Activated CD4-positive, alpha-beta T cell treated with anti-CD3 and anti-CD28 coated beads, Interleukin-2, Interleukin-6, amounts not matched to agents 100 ng/mL and 50 ng/mL, durations not matched to agents 16 hours and 8 hours (primary cell): ENCODE measurements at places on chromosomes 12 and 14.
A peak's percentile ranks its signal among the peaks of the same experiment; 100 is the strongest.

DNA sequence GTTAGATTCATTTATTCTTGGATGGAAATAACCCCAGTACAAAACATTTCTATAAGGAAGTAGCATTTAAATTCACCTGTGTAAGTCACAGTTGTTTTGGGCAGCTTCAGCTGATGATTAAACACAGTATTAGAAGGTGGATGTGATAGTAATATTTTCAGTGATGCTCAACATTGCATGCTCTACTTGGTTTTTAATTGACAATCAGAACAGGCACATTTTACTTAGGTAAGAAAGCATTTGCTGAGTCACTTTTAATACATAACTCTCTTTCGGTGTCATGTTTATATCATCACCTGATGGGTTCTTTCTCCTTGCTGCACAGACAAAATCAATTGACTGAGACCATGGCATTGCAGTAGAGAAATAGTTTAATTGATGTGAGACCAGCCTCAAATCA, 80.7 kb downstream of the CMAS start:
- no peak for DNase-seq

DNA sequence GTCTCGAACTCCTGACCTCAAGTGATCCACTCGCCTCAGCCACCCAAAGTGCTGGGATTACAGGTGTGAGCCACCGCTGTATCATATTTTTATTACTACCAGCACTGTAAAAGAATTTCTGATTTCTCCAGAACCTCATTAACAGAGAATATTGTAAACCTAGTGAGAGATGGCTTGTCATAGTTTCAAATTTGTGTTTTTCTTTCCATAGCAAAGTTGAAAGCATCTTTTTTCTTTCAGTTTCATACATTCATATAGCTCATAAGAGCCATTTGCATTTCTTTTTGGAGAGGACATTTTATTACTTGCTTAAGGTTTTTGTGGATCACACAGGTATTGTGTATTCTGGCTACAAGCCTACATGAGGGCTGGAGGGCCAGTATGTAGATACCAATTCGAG, 58.0 kb downstream of the MIS18BP1 start:
- DNase-seq, result no peak

DNA sequence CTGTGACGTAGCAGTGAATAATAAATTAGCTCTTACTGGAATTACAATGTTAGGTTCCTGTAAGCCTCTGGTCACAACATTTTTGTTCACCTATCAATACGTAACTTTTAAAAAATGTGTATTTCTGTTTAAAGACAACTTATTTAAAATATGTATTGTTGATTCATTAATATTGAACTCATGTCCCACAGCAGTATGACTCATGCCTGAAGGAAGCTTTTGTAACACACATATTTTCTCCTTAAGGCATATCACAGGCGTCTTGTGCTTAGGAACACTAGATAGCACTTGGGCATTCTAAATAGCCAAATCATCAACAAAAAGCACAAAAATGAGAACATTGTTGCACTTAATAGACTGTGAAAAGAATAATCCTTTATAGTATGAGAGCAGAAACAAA, 92.5 kb downstream of the GPHN start:
- no peak for DNase-seq

DNA sequence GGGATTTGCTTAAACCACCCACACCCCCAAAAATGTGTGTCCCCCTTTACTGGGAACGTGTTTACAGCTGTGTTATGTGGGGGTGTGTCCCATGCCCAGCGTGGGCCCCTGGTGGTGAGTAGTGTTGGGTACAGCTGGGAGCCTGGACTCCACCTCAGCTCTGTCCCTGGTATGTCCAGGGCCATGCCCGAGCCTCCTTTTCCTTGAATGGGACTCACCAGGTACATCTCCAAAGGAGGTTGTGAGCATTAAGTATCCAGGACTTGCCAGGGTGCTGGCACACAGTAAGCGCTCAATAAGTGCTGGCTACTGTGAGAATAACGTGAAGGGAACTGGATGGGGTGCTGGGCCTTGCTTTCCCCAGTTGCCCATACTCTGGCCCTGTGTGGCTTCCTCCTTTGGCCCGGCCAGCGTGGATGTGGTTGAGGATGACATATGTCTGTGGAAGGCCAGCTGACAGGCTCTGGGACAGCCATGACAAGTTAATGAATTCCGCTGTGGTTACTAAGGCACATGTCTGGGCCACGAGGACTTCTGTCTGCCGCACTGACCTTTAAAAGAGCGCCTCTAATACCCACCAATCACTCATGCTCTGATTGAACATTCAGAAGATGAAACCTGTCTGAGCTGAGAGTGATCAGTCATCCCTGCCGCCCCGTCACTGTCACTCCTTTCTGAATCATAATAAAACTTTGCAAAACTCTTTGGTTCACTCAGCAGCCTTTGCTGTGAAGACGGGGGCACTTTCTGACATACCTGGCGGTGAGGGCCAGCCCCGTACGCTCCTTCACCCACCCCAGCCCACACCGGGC, 74.7 kb downstream of the DIO3 start:
- peak; percentile 74 for DNase-seq

- no peak for DNase-seq
Observed at GRCh38 chr12:8609061-8609570, 3.5 kb downstream of the AICDA start.

GRCh38 chr12:19901841-19902240, 462.5 kb downstream of the AEBP2 start:
- DNase-seq, result no peak

DNA sequence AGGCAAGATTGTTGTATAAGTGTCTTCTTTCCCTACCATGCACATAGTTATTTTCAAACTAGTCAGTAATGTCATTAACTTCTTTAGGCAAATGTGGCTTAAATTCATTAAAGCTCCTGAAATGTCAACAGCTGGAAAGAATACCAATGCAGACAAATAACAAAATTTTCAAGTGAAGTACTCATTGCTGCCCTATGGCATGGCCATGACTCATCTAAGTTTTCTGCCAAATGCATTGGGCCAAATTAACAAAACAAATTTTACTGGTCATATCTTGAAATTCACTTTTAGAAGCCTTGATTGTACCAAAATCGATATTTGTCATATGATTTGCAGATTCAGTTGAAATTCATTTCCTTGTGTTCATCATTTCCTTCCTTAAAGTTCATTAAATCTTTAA, 915.9 kb downstream of the SLC6A15 start:
- DNase-seq, result no peak

DNA sequence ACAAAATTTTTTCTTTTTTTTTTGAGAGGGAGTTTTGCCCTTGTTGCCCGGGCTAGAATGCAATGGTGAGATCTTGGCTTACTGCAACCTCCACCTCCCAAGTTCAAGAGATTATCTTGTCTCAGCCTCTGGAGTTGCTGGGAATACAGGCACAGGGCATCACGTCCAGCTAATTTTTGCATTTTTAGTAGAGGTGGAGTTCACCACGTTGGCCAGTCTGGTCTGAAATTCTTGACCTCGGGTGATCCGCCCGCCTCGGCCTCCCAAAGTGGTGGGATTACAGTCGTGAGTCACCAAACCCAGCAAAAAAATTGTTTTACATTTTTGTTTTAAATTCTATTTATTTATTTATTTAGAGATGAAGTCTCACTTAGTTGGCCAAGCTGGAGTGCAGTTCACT, 4.7 kb upstream of the SLC2A14 start:
- no peak for DNase-seq

- peak; percentile 35 for DNase-seq
Observed at GRCh38 chr12:75816897-75817296, 214.7 kb downstream of the PHLDA1 start.

DNA sequence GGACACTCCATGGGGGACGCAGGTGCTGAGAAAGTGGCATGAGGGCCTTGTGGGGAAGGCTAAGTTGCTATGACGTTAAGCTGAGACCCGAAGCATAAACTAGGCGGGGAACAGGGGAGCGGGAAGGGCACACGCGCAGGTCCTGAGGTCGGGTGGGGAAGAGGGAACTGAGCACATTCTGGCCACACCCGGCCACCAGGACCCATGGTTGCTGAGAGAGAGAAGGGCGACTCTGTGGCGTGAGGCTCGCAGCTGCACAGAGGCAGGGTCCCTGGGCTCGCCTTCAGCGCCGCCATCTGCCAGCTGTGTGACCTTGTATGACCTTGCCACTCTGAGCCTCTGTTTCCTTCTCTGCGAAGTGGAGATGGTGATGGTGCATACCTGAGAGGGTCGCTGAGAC, 182.5 kb downstream of the PHETA1 start:
- no peak for DNase-seq

DNA sequence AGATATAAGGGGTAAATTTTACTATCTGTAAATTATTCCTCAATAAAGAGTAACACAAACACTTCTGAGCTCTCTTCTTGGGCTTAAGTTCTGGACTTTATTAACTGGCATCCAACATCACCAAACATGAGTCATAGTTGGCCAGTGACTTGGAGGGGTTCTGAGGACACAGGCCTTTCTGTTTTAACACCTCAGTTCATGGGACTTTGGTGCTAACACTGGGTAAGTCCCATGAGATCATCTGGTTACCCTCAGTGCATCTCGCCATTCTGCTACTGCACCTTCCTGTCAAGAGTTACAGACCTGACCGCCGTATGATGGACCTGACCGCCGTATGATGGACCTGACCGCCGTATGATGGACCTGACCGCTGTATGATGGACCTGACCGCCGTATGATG, 9.9 kb downstream of the SLC15A4 start:
- no peak for DNase-seq

DNA sequence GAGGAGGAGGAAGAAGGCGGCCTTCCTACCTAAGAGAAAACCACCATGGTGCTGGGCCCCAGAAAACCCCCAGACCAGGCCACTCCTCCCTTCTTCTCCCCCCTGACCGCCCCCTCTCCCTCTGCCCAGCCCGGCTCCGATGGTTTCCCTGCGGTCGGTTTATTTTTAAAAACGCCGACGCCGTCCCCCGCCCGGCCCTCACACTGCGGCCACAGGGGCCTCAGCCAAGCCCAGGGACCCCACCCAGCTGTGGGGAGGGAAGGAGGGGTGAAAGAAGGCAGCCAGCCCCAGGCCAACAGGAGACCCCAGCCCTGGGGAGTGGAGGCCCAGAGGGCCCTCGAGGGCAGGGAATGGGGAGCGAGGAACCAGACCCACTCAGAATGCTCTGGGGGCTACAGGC, 3.4 kb downstream of the SP7 start:
- no peak for DNase-seq

DNA sequence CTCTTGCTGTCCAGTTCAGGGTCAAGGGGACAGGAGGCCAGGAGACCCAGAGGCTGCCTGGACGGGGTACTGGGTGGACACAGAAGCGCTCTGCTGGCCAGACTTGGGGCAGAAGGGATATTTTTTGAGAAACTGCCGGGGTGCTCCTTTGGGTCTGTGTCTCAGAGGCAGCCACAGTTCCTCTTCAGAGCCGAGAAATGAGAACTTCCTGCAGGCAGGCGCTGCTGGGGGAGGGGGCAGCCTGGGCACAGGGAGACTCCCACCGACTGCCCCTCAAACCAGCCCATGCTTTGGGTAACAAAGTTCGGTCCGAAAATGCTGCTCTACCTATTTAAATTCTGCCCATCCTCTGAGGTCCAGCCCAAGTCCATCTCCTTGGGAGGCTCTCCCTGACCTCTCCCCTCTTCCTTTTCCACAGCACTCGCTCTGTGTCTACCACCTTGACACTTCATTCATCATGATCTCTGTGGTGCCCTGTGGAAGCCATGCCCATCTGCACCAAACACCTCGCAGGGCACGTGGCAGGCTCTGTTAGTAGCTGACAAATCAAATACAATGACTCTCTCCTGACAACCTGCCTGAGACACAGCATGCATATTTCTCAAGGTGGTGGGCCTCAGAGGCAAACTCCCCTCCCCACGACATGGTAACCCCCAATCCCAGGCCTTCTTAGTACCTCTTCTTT, 16.4 kb downstream of the HDAC7 start:
- DNase-seq, result no peak
